T follicular helper cell (primary cell): ENCODE measurements at places on chromosomes 12 and 14.

DNA sequence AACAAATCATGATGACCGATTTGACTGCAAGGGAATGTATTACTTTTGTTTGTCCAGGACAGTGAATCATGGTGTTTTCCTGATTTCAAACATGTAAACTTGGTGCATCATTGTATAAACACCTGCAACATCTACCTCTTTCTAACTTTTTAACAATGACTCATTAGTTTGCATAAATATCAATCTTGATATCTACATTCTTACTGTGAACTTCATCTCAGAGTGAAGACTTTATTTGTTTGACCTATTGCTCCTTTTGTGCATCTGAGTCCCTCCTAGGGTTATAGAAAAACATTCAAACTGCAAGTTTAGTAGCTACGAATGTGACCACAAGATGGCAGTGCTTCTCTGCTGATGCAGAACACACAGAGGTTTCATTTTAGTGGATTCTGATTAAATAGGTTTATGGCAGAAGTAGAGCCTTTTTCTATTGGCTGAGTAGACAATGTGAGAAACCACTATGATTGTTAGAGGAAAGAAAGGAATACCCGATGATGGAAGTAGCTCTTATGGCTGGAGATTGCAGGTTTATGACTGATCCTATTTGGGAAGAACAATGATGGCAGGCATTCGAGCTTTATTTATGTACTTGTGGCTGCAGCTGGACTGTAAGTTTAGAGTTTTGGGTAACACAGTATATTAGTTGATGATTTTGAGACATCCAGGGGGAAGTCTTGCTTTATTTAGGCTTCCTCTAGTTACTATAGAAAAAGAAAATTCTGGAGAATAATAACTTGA, 244.2 kb upstream of the OR4E1 start:
- peak; percentile 26 for DNase-seq

DNA sequence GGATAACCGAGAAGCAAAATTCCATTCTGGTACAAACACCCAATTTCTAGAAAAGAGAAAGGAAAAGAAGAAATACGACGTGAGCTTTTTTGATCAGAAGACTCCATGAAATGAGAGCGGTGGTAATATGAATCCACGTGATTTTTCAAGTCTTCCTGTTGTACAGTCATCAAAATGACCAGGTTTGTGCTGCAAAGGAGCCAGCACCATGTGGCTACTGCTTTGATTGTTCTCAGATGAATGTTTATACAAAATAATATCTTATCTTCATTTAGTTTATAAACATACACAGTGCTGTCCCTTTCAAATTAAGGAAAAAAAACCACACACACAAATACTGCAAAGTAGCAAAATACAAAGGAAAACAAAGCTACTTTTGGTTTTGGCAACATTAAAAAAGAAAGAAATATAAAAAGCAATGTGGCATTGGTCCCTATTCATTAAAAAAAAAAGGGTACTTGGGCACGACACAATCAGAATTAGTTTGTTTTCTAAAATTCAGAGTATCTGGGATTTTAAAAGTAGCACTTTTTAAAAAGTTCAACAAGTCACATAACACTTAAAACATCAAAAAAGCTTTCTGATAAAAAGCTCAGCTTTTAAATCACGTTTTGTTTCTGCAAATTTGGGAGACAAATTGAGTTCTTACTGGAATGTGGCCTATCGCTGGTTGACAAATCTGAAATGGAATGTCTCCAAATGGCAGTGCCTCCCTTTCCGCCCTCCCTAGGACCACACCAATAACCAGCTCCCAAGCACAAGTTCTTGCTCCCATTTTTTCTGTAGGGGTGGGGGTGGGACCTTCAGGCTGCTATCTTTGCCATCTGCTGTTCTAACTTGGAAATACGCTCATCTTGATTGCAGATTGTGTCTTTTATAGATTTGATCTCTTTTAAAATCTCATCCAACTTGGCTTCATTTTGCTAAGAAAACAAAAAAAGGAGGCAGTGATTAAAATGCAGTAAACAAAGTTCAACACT, 13.2 kb upstream of the SELPLG start:
- DNase-seq: no peak

GRCh38 chr12:99259040-99259934, 388.3 kb upstream of the GARIN6 start:
- no peak for DNase-seq

GRCh38 chr12:124279315-124279714, 15.6 kb upstream of the RFLNA start:
- DNase-seq: no peak

DNA sequence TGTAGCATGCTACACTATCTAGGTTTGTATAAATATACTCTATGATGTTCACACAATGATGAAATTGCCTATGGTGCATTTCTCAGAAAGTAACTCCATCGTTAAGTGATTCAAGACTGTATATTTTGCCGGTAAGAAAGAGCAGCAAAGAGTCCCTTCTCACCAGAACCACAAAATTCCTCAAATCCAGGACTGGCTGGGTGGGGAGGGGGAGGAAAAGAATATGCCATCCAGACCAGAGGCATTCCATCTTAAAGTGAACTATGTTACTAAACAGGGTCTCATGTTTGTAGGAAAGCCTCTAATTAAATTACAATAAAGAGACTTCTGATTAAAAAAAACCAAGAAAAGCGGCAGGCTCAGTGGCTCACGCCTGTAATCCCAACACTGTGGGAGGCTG, 11.5 kb downstream of the UBE2N start:
- DNase-seq: no peak

DNA sequence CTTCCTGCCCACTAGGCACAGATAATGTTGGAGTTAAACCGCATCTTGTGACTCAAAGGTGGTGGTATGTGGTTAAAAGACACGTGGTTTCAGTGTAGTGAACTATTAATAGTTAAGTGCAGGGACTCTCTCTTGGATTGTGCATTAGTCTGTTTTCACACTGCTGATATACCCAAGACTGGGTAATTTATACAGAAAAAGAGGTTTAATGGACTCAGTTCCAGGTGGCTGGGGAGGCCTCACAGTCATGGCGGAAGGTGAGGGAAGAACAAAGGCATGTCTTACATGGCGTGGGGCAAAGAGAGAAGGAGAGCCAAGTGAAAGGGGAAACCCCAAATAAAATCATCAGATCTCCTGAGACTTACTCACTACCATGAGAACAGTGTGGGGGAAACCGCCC, 362.3 kb downstream of the GLT1D1 start:
- DNase-seq: no peak

DNA sequence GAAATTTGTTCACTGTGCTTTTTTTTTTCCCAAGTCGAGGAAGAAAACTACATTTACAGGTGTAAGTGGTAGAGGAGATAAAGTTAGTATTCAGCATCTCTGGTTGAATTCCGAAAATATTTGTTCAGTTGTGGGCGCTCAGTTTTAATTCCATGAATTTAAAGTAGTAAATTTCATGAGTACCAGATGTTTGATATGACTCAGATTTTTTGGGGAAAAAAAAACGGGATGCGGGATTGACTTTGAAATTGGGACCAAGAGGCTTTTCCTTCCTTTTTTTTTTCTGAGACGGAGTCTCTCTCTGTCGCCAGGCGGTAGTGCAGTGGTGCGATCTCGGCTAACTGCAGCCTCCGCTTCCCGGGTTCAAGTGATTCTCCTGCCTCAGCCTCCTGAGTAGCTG, 1.6 kb downstream of the TULP3 start:
- DNase-seq: no peak

DNA sequence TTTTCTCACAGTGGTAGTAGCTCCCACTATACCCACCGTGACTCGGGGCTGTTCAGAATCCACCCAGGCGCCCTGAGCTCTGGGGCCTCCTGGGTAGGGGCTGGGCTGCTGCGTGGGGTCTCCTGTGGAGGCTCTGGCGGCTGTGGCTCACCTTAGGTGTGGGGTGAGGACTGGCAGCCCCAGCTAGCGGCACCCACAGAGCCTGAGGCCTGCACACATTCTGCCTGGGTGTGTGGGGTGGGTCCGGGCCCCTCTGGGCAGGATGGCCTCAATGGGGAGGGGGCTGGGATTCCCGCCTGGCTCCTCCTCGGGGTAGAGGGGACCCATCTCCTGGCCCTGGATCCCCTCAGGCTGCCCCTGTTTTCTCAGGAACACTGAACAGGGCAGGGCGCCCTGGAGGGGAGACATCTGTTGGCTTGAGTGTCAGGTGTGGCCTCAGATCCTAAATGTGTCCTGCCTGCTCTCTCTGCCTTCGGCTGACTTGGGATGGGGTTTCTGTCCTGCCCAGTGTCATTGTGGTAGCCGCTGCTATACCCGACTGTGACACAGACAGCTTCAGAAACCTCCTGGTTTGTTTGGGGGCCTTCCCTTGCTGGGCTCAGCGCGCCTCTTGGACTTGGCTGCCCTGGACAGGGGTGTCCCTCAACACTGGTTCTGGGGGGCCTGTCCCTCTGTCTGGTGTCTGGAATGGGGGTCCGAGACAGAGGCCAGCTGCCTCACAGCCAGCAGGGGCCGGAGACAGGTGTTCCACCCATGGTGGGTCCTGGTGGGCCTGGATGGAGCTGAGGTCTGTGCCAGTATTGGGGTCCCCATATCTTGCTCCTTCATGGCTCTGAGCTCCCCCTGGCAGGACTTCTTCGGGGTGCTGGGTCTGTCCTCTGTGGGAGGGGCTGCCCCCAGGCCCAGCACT, 354.9 kb downstream of the TMEM121 start:
- no peak for DNase-seq

- DNase-seq: no peak
Measured at GRCh38 chr12:75341873-75342272, 7.4 kb downstream of the GLIPR1L1 start.

GRCh38 chr12:5230156-5230555, 186.5 kb downstream of the KCNA5 start:
- no peak for DNase-seq

DNA sequence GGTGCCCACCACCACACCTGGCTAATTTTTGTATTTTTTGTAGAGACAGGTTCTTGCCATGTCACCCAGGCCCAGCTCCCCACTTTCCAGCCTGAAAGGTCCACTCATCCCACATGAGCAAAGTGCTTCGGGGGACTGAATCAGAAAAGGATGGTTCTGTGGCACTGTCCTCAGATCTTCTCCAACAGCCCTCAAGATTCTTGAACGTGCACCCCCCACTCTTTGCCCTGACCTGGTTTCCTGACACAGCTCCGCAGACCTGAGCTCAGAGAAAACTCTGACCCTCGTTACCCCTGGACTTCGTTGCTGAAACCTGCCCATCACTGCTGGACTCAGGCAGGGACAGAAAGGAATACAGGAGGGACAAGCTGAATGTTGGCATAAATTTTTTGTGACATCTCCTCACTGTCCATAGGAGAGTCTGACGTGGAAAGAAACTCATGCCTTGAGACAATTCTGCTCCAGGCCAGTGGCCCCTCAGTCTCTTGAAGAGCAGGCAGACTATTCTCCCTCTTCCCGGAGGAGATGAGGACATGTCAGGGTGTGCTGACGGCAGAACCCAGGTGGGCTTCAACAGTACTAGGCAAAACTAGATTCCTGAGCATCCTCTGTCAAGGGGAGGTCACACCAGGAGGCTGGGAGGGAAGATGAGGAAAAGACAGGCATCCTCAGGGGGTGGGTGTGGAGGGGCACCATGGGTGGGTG, 149.3 kb downstream of the DPF3 start:
- DNase-seq: no peak

- no peak for DNase-seq
Measured at GRCh38 chr12:94641283-94641682, 9.1 kb downstream of the TMCC3 start.

DNA sequence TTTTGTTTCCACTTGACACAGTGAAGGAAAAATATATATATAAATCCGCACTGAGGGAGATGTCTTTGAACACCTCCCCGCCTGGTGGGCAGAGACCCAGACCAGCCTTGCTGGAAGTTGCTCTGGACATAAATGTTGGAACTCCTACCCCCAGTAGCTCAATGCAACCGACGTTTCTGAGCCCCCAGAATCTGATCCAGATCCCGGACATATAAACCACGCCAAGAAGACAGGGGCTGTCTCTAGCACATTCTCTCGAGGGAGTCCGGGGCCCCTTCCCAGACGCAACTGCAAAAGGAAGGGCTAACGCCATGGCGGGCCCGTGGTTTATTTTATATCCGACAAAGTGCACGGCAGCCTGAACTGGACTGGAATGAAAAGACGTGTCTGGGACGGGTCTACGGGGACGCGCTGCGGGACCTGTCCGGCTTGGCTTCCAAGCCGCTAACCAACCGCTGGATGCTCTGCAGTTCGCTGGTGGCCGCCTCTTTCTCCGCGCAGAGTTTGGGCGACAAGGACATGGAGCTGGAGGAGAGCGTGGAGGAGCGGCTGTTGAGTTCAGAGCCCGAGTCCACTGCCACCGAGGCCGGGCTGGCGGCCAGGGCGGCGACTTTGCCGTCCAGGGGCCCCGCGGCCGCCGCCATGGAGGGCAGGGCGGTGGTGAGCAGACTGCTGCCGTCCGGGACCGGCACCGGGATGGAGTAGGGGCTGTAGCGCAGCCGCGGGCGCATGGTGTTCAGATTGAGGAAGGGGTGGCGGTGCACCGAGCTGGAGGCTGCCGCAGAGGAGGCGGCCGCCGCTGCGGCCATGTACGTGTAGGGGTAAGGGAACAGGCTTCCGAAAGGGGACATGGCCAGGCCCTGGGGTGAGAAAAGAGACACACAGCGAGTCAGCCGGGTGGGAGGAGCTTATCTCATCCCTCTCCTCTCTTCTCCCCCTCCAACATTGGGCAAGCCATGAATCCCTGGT, 12.2 kb downstream of the TBX3 start:
- DNase-seq: no peak

DNA sequence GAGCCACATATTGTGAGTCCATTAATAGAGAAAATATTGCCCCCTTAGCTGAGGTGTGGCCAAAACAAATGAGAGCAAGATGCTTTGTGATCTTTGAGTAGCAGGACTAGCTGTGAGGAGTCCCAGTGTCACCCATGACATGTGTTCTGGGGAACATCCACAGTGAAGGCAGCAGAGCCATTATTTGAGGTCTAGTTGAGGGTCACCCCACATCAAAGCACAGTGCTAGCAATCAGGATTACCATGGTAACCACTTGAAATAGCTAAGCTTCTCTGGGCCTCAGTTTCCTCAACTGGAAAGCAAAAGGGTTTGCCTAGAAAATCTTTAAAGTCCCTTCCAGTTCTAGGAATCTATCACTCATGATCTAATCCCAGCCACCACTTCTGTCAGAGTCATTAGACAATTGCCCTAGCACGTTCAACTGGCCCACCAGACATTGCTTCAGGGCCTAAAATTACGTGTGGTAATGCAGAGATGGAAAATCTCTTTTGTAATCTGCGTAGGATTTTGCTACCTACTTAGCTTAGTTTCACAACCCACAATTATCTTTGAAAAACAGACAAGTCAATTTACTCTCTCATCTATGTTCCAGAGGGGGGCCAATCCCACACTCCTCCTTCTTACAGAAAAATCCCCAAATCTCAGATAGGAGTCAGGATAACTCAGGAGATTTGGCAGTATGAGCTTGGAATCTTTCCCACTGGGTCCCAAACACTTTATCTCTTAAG, 251.2 kb upstream of the EGLN3 start:
- no peak for DNase-seq
